ENCODE measurements at places on chromosomes 3 and 15.
A peak's percentile ranks its signal among the peaks of the same experiment; 100 is the strongest.

DNA sequence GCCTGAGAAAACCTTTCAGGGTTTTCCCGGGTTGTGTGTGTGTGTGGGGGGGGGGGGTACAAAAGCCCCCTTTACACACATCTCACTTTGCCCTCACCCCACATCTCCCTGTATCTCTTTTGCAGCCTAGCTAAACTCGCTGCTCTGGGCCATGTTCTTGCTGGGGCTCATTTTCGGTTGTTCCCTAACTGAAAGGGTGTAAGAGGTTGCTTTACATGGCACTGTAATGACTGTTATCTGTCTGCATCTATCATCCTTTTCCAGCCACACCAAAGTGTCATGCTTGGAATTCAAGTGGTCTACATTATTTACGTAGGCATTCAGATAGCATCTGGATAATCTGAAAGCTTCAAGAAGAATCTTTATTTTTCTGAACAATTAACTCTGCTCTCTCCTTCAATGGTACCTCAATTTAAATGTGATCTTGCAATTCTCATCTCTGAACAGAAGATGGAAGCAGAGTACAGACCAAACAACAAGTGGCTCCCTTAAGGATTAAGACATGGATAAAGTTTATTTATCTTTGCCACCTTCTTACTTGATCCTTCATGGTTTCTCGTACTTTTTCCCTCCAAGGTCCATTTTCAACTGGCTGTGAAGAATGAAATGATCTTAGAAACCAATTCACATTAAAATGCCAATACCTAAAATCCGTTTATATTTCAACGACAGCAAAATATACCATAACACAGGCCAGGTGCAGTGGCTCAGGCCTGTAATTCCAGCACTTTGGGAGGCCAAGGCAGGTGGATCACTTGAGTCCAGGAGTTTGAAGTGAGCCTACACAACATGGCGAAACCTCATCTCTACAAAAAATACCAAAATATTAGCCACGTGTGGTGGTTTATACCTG, 34.9 kb downstream of the DCLK3 start:
- DNase-seq, result peak; percentile 76

DNA sequence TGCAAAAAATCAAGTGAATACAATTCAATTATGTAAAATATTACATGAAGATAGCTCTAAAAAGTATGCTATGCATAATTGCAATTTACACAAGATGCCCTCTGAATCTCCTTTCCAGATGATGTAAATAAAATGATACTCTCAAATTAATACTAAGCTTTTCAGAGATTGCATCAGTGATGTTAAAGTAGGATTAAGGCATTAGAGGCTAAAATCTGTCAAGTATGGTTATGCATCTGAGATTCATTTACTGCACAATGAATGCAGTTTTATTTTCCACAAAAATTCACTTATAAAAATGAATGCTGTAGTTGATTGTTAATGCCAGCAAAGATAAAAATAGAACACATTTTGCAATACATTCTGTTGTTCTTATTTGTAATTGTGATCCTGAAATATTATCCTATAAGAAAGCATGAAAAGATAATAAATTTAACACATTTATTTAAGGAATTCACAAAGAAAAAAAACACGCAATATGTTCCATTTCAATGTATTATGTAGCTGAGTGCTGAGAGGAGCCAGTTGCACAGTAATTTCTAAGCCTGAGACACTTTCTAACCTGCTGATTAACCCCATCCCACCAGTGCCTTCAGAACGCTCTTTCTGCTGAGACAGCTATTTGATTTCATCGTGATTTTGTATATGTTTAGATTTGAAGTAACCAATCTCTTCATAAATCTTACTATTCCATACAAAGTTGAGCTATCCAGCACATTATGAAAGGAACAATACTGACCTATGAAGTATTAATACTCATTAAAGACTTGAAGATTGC, 224.4 kb downstream of the CADM2 start:
- DNase-seq, result no peak

- peak; percentile 90 for DNase-seq
These were observed 32.8 kb downstream of the ARRDC4 start for GRCh38 chr15:97993310-97993738.

DNA sequence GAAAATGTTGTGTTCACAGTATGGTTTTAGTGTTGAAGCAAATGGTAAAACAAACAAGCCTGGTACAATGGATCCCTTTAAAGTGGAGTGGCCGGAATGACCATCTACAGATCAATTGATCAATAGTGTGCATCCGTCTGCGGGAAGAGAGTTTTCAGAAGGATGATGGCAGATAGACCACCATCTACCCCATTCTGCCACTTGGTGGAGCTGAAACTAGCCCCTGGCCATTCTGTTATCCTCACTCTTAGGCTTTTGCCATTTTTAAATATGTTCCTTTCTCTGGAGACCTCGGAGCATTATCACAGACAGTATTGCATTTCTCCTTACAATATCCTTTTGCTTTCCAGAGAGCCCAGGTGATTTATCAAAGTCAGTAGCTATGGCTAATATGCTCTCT, 258.9 kb upstream of the CFAP20DC start:
- peak; percentile 2 for DNase-seq

GRCh38 chr15:76359152-76359551, 22.6 kb downstream of the ISL2 start:
- no peak for DNase-seq

DNA sequence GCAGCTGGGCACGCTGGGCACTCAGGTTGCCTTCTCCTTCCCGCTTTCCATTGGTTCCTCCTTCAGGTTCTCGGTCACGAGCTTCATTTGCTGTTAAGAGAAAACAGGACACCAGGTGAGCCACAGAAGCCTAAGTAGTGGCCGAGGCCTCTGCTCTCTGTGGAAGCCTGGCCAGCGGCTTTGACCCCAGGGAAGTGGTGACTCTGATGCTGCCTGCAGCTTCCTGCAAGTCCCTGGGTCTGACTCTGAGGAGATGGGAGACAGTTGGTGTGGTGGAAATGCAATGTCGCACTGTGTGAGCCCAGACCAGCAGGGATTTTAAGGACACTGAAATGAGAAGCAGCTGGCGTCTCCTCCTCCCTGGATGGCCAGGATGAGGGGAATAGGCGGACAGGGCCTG, 80.5 kb downstream of the SNRK start:
- no peak for DNase-seq

- DNase-seq, result no peak
These were observed 5.0 kb downstream of the CD47 start for GRCh38 chr3:108085810-108086350.

DNA sequence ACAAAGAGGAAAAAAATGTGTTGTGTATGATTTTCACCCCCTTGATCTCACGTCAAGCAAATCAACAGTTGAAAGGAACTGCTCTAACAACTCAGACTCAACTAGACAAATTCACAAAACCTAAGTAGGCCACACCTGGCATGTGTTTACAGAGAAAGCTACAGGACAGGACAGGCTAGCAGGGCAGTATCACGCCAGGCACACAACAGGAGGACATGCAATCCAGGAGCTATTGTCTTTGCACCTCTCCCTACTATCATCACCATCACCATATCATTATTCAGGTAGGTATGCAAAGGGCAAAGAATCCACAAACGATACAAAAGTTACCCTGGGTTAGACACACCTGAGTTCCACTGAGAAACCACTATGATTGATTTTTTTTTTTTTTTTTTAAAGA, 86.4 kb downstream of the TBL1XR1 start:
- DNase-seq, result no peak

GRCh38 chr3:418239-418929, 221.8 kb downstream of the CHL1 start:
- no peak for DNase-seq

- DNase-seq, result no peak
These were observed 31.3 kb upstream of the NFKBIZ start for GRCh38 chr3:101817992-101818391.

GRCh38 chr15:31497838-31498237, 171.2 kb downstream of the KLF13 start:
- no peak for DNase-seq

DNA sequence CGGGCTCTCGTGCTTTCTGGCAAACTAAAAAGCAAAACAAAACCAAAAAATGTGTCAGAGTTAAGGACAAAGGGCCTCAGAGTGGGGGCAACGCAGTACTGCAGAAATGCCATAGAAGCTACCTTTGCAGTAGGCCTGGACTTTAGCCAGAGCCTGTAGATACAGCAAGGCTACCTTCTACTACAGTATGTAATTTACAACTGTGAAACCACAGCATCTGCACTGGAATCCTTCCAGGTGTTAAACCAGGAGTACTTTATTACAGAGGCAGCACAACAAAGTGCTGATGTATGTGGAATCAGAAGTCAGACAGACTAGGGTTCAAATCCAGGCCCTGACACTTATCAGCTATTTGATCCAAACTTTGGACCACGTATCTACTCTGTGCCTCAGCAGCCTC, 34.9 kb downstream of the RUBCN start:
- no peak for DNase-seq

GRCh38 chr3:63798949-63799348, 20.1 kb upstream of the C3orf49 start:
- no peak for DNase-seq

GRCh38 chr15:63124506-63124905, 2.8 kb downstream of the LACTB start:
- DNase-seq, result no peak

DNA sequence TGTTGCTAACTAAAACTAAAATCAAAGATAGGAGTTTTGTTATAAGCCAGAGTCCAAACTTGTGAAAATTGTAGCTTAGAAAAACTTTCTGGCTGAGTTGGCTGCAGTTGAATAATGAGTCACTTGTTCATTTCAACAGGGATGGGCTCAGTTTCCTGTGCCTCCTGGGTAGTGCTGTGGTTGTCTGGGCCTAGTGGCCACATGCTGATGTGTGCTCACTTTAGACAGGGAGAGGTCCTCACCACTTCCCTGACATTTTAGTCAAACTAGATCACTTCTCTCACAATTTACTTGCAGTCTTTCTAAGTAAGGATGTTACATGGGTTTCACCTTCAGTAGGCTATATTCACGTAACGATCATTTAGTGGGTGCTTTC, 6.3 kb upstream of the UBE2Q2 start:
- peak; percentile 83 for DNase-seq

GRCh38 chr3:75140904-75141615, 523.1 kb upstream of the FRG2C start:
- no peak for DNase-seq

DNA sequence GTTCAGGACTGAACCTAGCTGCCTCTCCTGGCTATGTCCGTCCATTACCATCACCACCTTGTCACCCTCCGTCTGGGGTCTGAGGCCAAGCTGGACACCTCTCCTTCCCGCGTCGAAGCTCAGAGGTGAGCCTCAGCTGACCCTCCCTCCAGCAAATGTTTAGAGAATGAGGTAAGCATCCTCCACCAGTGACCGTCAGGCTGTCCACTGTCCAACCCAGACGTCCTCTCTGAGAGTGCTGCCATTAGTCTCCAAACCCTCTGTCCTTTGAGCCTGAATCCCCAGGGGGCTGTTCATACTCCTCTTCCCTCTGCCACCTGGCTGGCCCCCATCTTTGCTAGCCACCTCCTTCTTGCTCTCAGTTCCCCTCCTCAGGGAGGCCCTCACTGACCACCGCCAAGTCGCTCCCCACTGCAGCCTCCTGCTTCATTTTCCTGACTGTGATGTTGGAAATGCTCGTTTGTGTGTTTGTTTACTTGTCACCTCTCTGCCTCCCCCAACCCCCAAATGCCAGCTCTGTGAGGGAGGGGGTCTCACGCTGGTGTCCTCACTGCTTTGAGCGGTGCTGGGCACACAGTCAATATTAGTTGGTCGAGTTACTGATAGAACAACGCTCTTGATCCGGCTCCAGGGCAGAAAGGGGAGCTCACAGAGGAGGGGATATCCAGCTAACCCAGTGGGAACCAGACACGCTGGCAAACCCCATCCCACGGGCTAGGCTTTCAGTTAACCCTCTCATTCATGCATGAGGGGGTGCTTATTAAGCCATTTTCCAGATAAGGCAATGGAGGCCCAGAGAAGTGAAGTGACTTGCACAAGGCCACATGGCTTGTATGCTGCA, 64.9 kb downstream of the IQSEC1 start:
- DNase-seq, result no peak

DNA sequence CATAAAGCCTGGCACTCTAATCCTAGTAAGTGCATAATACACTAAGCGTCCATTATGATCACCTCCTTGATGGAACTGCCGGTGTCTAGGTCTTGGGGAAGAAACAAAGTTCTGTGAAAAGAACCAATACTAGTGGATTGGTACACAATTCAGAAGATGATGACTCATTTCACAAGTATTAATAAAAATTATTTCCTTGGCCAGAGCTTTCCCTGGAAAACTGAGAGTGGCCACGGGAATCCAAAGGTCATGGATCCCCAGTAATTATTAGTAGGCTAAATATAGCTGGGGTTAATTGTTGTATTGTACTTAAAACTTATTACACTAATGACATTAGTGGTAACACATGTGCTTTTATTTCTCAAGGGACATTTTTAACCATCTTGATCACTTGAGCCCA, 808.0 kb upstream of the NR2F2 start:
- no peak for DNase-seq

DNA sequence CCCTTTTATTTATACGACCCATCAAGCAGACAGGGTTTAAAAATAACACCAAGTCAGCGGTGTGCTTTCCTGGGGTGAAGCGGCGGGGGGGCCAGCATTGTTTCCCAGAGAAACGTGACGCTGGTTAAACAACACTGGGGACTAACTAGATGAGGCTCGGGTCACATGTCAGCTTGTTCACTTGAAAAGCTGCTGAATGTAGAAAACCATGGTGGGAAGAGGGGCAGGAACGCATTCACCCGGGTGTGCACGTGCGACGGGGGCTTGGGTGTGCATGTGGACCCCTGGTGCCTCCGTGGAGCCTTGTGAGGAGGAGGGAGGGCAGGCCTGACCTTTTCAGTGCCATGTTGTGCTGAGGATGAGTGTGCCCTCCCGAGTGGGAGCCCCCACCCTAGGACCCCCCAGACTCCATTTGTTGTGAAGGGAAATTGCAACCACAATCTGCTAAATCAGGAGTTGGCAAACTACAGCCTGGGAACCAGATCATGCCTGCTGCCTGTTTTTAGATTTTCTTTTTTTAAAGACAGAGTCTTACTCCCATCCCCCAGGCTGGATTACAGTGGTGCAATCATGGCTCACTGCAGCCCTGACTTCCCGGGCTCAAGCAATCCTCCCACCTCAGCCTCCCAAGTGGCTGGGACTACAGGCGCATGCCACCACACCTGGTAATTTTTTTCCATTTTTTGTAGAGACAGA, 70.4 kb upstream of the CMTM7 start:
- DNase-seq, result peak; percentile 20

- DNase-seq, result peak; percentile 68
These were observed 5.5 kb downstream of the KLF13 start for GRCh38 chr15:31332020-31332680.

DNA sequence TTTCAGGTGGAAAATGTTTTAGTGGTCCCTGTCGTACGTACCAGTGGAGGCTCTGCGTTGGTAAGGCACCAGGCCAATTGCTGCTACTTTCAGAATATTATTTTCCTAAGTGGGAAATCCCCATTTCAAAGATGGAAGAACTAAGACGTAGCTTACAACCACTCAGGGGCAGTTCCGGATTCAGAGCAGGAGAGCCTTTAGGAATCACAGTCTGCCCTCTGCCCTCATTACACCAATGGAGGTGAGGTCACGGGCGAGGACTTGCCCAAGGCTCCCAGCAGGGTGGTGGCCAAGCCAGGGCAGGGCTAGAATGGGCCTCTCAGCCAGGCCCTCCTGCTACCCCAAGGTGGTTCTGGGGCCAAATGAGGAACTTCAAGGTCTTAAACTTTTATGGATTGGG, 72.6 kb downstream of the RASGRF1 start:
- DNase-seq, result no peak

All from hematopoietic multipotent progenitor cell treated with erythropoietin and hydrocortisone succinate and interleukin-3 and kit ligand, for 4 days (in vitro differentiated cells).